Inflammatory macrophage treated with lipopolysaccharide for 1 hour (primary cell): ENCODE measurements at places on chromosomes 11 and 22.
A peak's percentile ranks its signal among the peaks of the same experiment; 100 is the strongest.

GRCh38 chr22:43851979-43852307 is 10.4 kb downstream of the SULT4A1 start:
- DNase-seq = no peak

DNA sequence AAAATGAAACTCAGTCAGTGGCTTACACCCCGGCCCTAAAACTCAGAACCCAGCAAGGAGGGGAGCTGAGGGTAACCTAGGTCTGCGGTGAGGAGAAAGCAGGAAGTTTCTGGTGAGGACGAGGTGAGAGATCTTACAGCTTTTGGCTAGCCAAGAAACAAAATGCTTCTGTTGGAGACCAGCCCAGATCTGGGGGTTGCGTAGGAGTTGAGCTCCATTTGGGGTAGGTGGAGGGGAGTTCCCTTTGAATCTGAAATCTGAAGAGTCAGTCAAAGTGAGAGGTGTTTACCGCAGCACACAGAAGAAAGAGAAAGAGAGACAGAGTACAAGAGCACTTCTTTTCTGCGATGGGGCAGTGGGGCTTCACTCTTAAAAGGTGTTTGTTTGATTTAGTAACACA is 29.6 kb downstream of the EHF start:
- peak; percentile 28 for DNase-seq

- peak; percentile 51 for DNase-seq
Observed at GRCh38 chr11:64850979-64851567, 6.6 kb upstream of the CDC42BPG start.

DNA sequence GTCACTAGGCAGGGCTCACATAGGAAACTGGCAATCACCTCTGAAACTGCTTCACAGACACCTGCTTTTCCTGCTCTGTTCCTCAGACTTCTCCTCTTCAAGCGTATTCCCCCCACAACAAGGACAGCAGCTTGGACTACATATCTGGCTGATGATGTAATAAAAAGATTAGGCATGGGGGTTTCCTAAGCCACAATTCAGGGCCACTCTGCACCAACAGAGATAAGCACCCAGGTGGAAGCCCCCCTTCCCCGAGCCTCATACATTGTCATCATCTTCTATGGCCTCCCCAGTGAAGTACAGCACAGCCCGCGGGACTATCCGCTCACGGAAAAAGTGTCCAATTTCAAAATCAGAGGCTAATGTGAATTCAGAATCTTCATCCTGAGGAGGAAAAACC is 25.0 kb upstream of the PHLDA2 start:
- no peak for DNase-seq

DNA sequence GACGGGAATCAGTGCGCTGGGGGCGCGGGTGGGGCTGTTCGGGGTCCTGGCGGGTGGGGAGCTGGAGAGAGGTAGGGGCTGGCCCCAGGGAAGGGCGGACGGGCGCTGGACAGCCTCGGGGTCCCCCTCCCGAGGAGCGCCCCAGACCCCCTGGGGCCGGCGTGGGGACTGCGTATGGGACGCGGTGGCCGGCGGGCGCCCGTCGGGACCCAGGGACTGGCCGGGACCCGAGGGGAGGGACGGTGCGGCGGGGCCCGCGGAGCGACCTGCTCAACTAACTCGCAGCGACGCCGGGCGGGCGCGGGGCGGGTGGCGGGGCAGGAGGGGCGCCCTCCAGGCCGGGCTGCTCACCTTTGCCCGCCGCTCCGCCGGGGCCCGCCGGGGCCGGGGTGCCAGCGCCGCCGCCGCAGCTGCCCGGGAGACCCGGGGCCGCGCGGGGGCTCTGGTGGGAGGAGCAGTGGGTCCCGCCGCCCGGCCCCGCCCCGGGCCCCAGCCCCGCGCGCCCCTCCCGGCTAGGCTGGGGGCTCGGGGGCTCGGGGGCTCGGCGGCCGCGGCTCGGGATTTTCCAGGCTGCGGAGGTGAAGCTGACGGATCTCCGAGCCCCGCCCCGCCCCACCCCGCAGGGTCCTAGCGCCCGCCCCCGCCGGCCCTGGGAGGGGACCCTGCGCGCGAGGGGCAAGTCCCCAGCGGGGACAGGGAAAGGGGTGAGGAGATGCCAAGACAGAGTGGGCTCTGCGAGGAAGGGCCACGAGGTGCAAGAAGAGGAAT is 12.3 kb downstream of the STARD10 start:
- DNase-seq = no peak

GRCh38 chr11:126893796-126894195 is 106.8 kb downstream of the KIRREL3 start:
- no peak for DNase-seq

DNA sequence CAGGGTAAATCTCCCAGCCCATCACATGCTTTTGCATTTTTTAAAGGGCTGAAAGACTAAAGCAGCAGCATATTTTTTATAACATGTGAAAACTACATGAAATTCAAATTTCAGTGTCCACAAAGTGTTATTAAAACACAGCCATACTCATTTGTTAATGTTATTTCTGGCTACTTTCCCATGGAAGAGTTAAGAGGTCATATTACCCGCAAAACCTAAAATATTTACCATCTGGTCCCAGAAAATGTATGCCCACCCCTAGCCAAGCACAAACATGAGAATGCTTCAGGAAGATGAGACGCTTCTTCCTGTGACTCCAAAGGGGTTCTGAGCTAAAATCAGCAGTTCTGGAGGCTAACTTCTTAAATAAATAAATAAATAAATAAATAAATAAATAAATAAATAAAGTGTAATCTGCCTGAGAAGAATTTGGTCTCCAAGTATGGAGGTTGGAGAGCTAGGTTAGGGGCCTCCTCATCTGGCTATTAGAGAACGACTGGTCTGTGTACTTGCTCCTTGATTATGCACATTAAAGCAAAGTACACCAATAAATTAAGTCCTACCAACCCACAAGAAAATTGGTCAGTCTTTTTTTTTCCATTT is 9.7 kb downstream of the IMMP1L start:
- no peak for DNase-seq

DNA sequence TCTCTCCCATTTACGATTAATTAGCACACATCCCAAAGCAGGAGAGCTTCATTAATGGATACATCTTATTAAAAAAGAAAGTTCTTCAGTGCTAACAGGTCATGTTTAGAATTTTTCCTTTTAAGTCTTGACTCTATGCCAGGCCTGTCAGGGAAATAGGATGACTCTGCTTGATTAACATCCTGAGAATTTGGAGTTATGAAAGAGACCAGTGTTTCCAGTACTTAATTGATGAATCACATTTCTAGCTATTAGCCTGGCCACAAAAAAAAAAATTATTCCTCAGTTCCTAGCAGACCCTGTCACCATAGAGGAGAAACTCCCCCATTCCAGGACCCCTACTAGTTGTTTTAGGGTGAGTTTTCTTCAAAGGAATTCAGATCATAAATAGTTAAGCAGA is 23.6 kb upstream of the ME3 start:
- DNase-seq = no peak

GRCh38 chr11:132126973-132127899 is 756.8 kb downstream of the NTM start:
- DNase-seq = no peak

- no peak for DNase-seq
Observed at GRCh38 chr22:40605761-40606160, 30.8 kb downstream of the MRTFA start.

GRCh38 chr22:50249341-50250248 is 1.5 kb downstream of the HDAC10 start:
- no peak for DNase-seq

GRCh38 chr11:32478277-32478731 is 43.0 kb upstream of the WT1 start:
- no peak for DNase-seq

DNA sequence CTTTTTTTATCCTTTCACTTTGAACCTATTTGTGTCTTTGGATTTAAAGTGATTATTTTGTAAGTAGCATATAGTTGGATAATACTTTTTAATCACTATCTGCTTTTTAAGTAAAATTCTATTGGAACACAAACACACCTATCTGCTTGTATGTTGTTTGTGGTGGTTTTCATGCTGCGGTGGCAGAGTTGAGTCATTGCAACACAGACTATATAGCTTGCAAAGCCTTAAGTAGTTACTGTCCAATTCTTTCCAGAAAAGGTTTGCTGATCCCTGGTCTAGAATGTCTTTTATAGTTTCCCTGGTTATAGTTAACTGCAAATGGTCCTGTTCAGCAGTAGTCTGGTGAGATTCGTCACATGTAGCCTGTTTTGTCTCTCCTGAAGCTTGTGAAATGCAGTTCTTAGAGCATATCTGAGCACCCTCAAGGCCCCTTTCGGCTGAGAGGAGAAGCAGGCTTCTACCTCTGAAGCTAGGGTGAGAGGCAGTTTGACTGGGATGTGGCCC is 21.5 kb downstream of the SHANK3 start:
- no peak for DNase-seq

DNA sequence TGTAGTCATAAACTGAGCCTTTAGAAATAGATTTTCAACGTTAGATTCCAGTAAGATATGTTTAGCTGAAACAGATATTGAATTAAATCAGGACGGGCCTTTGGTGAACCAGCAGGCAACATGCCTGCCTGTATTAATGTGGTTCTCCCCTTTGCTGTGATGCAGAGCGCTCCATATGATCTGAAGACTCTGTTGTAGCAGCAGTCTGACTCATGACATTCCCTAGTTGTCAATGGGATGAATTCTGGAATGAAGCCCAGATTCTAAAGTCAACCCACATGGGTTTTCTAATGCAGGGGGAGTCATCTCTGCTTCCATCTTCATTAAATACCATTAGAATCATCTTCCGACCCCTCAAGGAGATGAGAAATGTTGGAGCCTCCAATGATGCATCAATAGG is 864.5 kb downstream of the NTM start:
- no peak for DNase-seq

GRCh38 chr11:93952082-93952780 is 68.9 kb upstream of the HEPHL1 start:
- no peak for DNase-seq

DNA sequence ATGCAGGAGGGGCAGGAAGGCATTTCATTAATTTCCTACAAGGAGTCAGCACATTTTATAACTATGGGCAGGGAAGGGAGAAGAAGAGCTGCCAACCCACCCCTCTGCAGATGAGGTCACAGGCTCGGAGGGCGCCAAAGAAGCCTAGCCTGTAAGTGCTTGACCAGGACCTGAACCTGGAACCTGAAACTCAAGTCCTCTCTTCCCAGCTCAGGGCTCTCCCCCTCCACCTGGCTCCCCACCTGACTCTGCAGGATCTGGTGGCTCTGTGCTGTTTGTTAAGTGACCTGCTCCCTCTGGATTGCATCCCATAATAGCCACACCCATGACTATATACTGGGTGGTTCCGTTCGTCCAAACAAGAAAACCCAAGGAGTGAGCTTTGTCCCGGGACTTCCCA is 27.3 kb downstream of the SCGB1A1 start:
- no peak for DNase-seq

GRCh38 chr11:108616549-108616948 is 23.0 kb upstream of the EXPH5 start:
- DNase-seq = no peak

DNA sequence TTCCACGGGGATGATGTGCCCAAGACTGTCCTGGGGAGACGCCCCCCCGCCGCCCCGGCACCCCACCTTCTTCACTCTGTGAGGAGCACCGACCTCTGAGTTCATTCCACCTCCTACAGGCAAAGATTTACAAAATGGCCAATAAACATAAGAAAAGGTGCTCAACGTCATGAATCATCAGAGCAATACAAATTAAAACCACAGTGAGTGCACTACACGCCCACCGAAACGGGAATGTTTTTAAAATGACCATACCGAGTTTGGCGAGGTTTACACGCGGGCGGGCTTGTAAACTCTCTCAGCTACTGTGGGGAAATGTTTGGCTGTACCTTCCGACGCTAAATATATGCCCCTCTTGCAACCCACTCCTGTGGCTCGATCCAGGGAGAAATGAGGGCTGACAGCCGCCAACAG is 7.9 kb downstream of the NPTXR start:
- DNase-seq = no peak

- DNase-seq = no peak
Observed at GRCh38 chr22:46185283-46185682, 35.0 kb downstream of the PPARA start.

GRCh38 chr11:12079726-12080556 is 30.4 kb upstream of the MICAL2 start:
- no peak for DNase-seq

DNA sequence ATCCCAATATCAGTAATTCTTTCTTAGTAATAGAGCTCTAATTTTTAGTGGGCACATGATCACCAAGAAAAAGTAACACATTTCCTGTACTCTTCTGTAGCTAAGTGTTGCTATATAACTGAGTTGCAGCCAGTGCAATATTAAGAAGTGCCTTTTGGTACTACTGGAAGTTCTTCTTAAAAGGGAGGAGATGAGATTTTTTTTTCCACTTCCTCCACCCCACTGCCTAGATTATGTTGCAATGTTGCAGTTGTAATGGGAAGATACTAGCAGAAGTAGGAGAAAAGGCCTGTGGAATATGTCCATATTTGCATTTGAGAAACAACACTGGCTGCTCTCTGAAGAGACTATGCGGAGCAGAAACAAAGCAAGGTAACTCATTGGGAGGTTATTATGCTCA is 280.6 kb upstream of the ANO5 start:
- DNase-seq = peak; percentile 59

DNA sequence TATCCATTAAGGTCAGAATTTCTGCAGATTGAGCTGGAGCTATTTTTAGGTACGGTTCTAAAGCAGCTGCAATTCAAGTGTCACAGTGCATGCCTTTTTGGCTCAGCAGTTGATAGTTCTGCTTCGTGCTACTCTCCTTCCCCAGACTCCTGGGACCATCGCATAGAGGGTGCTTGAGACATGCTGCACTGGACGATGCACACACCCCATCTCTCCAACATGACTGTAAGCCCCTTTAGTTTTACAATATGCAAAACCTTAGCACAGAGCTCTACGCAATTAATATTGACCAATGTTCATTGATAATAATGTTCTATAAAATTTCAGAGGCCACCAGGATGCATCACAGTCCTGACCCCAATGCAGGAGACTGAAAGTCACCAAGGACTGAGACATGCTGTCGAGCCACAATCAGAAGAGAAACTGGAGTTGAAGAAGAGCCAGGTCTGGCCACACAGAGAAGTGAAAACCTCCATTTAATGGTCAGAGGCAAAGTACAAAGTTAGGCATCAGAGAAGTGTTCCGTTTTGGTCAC is 120.9 kb upstream of the ZC3H12C start:
- DNase-seq = no peak

DNA sequence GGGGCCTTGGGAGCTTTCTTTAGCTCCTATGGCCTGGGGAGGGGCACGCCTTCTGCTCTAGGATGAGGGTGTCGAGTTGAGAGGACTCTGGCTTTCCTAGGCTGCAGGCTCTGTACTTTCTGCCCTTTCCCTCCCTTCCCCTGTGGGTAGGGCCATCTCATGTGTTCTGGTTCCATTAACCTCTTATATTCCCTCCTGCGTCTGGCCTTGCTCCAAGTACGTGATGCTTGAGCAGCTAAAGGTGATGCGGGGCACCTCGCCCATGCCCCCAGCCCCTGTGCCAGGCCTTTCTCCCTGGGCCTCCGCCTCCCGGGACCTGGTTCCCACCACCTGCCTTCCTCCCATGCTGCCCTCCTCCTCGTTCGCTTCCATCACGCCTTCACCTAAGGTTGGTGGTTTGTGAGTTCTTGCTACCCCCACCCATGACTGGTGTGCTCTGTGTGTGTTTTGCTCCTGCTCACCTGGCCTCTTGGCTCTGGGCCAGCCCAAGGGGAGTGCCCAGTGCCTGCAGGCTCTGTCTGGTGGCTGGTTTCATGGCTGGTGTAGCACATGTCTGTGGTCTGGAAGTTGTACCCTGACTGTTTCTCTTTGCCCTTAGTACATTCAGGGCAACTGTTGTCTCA is 34.1 kb downstream of the PHLDB1 start:
- no peak for DNase-seq

GRCh38 chr11:22879630-22880029 is 19.4 kb upstream of the CCDC179 start:
- DNase-seq = no peak
